ENCODE measurements at places on chromosomes 1 and 21.
A peak's percentile ranks its signal among the peaks of the same experiment; 100 is the strongest.

DNA sequence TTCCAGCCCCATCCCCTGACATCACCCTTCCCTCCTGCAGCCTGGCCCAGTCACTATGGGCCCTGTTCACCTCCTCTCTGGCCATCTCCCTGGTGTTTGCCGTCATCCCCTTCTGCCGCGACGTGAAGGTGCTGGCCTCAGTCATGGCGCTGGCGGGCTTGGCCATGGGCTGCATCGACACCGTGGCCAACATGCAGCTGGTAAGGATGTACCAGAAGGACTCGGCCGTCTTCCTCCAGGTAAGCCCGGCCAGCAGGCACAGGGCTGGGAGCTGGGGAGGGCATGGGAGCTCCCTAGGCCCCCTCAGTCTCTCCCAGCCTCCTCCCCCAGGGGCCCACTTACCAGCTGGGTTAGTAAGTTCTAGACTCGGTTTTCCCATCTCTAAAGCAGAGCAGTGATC lies 52.1 kb downstream of the ELK4 start:
- no peak for DNase-seq

DNA sequence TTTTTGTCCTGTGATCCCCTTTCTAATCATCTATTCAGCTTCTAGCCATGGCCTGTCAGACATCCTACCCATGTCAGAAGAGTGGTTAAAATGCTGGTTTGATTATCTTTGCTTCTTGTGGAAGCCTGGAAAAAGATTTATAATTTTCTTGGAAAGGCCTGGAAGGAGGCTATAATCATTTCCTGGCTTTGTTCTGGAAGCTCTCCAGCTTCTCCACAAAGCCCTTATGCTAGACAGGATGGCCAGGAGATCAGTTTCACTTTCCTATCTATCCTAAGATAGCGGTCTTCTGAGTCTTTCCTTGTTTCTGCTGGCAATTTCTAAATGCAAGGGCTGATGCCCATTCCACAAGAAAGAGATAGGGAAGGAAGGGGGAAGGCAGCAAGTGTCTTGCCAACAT lies 90.9 kb upstream of the SLC44A3 start:
- DNase-seq: no peak

DNA sequence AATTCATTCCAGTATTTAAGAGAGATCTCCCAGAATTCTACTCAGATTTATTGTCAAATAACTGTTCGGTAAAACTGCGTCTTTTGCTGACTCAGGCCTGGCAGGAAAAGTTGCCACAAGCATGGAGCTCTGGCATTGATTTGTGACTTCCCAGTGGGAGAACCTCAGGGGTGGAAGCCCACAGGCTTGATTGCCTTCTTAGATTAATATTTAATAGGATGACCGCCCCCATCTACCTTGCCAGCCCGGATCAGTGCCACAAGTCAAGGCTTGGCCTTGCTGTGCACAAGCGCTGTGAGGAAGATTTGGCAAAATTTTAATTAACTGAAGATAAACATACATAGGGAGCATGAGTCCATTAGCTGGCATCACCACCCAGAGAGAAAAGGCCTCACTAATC lies 93.5 kb downstream of the LRIG2 start:
- DNase-seq: no peak

- DNase-seq: no peak
These were observed 82.3 kb downstream of the GPR89B start for GRCh38 chr1:148010527-148010926.

DNA sequence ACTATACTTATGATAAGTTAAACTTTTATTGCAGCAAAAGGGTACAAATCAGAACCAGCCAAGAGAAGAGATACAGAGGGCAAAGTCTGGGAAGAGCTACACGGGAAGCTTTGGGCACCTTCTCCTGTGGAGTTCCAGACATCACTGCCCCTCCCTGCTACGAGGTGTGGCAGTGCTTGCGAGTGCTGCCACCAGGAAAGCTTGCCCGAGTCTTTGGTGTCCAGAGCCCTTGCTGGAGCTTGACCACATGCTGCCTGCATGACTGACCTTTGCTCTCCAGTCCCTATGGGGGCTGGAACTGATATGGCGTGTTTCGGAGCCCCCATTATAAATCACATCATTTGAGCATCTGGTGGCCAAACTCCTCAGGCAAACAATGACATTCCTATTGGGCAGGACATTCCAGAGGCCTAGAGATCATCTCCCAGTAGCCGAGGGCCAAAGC lies 23.4 kb downstream of the PLEKHO1 start:
- DNase-seq: no peak

DNA sequence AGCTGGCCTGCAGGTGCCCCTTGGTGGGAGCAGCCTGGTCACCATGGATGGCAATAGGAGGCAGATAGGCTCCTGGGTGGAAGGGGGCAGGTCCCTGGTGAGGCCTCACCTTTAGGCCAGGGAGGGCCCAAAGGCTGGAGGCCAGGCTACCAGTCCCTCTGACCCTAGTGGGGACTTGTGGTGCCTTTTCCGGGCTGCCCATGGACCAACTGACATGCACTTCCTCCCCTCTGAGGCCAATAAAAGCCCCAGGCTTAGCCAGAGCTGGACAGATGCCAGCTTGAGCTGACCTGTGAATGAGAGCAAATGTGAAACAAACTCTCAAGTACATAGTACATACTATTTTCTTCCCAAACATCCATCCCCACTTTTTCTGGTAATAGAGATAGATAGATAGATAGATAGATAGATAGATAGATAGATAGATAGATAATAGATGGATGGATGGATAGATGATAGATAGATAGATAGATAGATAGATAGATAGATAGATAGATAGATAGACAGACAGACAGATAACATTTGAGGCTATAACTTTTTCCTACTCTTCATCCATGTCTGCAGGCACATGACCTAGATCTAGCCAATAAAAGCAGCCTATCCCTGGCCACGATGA lies 9.2 kb upstream of the CTTNBP2NL start:
- DNase-seq: no peak

- DNase-seq: no peak
These were observed 124.3 kb upstream of the ESRRG start for GRCh38 chr1:216847397-216848036.

- DNase-seq: peak; percentile 64
These were observed 53.0 kb downstream of the EPHB2 start for GRCh38 chr1:22763487-22764200.

DNA sequence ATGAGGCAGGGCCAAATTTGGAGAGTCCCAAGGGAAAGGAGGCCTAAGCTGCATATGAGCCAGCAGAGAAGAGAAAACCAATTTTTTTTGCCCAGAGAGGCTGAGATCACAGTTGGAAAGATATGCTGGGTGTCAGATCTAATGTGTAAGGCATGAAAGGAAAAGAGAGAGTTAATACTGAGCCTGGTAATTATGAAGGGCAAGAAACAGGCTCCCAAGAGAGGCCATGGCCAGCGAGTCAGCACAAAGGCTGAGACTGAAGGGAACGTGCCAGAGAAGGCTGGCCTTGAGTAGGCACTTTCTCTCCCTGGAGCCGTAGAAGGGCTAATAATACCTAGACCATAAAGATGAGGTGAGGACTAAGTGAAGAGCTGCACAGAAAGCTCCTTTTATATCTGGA lies 31.8 kb upstream of the BEND5 start:
- no peak for DNase-seq

DNA sequence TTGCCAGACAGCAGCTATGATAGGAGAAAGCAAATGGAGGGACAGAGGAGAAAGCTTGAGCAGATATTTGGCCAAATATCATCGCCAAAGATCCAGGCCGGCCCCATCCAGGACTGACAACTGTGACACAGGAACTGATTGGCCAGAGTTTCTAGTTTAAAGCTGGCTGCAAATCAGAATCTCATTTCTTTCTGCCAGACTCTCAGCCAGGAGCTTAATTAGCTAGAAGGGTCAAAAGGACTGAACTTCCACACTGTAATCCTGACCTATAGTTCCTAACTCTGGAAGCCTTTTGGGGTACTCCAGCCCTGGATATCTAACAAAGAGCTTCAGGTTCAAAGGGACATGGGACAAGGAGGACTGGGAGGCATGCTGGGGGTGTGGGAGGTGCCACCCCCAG lies 106.7 kb upstream of the GNG12 start:
- no peak for DNase-seq

GRCh38 chr1:2575801-2576663 lies 10.5 kb upstream of the PRXL2B start:
- DNase-seq: no peak

GRCh38 chr1:161782886-161783285 lies 16.8 kb downstream of the ATF6 start:
- DNase-seq: no peak

DNA sequence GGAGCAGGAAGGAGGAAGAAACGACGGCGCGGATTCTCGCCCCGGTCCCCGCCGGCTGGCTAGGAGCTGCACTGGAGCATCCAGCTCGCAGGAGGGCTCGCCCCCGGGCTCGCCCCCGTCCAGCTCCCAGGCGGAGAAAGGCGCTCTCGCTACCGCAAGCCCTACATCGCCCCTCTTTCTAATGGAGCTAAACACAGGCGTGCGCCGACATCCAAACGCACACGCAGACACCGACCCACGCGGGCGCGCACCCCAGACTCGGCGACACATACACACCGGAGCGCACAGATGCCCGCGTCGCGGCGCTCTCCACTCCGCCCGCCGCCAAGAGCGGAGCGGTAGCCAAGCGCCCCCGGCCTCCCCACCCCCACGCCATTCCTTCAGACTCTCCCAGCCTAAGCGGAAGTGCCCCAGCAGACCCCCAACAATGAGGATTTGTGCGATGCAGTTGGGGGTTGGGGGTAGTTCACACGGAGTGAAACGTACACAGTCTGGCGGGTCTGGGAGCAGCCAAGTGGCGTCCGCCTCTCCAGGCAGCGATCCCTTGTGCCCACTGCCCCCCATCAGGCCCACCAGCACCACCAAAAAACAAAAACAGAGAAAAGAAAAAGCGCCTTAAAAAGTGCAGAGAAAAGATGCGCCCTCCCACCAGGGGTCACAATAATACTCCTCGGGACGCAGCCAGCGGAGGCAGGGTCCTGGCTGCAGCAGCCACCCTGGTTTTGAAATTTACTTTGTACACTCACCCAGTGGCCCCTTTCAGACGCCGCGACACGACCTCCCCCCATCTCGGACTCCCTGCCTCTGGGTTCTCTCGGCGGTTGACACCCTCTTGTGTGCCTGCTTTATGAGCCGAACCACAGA lies 1.4 kb downstream of the DAB1 start:
- DNase-seq: no peak

DNA sequence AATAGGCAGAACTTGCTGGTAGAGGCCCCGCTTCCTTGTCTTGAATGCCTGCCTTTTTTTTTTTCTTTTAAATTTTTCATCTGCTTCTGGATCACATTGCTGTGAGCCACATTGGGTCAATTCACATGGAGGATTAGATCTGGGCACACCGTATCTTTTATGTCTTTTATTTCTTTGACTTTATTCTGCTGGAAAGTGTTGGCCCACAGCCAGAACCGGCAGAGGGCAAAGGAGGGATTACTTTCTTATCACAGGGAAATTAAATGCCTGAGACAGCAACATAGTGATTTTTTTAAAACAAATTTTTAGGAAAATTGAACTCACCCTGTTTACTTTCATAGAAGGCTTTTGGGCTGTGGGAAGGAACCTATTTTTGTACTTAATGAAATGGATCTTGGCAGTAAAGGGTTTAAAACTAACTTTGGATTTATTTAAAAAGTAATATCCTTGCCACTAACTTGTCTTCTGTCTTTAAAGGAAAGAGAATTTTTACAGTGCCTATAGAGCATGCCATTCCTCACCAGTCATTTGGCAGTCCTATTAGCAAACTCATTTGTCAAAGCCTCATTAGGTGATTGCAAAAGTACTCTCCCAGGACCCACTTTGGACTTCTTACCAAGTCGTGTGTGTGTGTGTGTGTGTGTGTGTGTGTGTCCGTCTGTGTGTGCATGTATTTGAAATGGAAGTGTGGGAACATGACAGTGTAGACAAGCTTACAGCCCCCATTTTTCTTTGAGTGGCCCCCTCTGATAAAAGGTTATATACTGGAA lies 68.4 kb downstream of the ST6GALNAC3 start:
- DNase-seq: no peak

GRCh38 chr1:193437785-193438184 lies 251.4 kb upstream of the B3GALT2 start:
- no peak for DNase-seq

GRCh38 chr1:167714098-167714438 lies 7.7 kb upstream of the MPZL1 start:
- DNase-seq: no peak

DNA sequence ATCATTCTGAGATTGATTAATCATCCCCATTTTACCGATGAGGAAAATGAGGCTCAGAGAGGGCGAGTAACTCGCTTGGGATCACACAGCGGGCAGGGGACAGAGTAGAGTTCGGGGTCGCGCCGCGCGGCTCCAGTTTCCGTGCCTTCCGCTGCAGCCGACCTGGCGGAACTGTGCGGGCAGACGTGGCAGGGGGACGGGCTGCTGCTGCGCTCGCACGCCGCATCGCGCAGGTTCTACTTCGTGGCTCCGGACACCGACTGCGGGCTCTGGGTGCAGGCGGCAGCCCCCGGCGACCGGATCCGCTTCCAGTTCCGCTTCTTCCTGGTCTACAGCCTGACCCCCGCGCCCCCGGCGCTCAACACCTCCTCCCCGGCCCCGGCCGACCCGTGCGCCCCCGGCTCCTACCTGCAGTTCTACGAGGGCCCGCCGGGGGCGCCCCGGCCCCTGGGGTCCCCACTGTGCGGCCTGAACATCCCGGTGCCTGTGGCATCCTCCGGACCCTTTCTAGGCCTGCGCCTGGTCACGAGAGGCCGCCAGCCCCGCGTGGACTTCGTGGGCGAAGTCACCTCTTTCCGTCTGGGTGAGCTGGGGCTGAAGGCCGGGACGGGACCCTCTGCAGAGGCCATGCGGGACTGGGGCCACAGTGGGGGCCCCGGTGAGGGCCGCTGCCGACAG lies 2.3 kb downstream of the LDLRAD2 start:
- peak; percentile 85 for DNase-seq
